ENCODE measurements at places on chromosomes 11 and 22.

DNA sequence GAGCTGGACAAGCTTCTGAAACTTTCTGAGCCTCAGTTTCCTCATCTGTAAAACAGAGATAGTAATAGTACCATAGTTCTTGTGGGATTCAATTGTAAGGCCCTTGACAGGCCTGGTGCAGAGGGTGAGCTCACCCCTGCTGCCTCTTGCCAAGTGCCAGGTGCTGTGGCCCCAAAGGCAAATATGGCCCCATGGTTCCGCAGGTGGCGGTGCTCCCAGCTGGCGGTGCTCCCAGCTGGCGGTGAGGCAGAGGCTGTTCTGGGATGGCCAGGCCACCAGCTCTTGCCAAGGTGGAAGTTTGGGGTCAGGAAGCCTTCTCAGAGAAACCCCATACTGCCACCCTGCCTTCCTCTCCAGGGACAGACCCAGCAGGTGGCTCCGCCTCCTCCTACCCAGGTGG lies 8.8 kb downstream of the NPTXR start:
- DNase-seq: no peak

DNA sequence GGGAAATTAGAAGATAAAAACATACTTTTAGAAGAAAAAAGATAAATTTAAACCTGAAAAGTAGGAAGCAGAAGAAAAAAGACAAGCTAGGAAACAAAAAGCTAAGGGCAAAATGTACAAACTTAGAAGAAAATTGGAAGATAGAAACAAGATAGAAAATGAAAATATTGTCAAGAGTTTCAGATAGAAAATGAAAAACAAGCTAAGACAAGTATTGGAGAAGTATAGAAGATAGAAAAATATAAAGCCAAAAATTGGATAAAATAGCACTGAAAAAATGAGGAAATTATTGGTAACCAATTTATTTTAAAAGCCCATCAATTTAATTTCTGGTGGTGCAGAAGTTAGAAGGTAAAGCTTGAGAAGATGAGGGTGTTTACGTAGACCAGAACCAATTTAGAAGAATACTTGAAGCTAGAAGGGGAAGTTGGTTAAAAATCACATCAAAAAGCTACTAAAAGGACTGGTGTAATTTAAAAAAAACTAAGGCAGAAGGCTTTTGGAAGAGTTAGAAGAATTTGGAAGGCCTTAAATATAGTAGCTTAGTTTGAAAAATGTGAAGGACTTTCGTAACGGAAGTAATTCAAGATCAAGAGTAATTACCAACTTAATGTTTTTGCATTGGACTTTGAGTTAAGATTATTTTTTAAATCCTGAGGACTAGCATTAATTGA lies 1.0 kb downstream of the MALAT1 start:
- DNase-seq: peak; percentile 49

GRCh38 chr22:36811094-36811800 lies 5.6 kb downstream of the PVALB start:
- no peak for DNase-seq

GRCh38 chr22:46113910-46114517 lies 36.3 kb upstream of the PPARA start:
- no peak for DNase-seq

- DNase-seq: peak; percentile 8
Observed at GRCh38 chr22:49577168-49578060, 250.3 kb downstream of the BRD1 start.

DNA sequence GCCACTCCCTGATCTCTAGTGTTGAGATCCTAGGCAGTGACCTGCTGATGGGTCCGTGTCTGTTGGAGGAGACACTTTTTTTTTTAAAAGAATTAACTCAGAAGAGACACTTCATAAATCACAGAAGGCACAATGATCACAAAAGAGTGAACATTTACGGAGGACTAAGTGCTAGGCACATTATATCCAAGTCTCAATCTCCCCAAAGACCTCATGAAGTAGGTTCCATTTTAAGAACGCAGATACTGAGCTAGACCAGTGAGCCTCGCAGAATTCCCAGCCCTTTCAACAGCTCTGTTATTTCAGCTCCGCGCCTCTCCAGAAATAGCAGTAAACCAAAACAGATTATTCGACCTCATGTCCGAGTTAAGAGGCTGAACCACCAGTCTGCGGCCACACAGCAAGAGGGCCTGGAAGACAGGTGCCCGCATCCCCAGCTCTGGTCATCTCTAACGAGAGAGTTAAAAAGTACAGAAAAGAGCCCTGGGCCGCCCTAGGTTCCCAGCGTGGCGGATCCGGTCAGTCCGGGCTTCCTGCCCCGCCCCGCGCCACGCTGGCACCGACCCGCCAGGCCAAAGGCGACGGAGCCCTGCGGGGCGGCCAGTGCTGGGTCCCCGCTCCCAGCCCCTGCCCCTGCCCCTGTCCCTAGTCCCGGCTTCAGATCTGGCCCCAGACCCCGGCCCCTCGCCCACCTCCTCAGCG lies 612 bp downstream of the XBP1 start:
- DNase-seq: no peak

GRCh38 chr11:61666684-61667297 lies 13.4 kb upstream of the DAGLA start:
- no peak for DNase-seq

GRCh38 chr11:70928854-70929598 lies 323.4 kb downstream of the SHANK2 start:
- no peak for DNase-seq

- no peak for DNase-seq
Observed at GRCh38 chr11:66728693-66729385, at the start of gene SPTBN2. TSS of gene SPTBN2 (minus strand) at chr11:66729216. CDS start at chr11:66721240, 7,976 bp downstream.

DNA sequence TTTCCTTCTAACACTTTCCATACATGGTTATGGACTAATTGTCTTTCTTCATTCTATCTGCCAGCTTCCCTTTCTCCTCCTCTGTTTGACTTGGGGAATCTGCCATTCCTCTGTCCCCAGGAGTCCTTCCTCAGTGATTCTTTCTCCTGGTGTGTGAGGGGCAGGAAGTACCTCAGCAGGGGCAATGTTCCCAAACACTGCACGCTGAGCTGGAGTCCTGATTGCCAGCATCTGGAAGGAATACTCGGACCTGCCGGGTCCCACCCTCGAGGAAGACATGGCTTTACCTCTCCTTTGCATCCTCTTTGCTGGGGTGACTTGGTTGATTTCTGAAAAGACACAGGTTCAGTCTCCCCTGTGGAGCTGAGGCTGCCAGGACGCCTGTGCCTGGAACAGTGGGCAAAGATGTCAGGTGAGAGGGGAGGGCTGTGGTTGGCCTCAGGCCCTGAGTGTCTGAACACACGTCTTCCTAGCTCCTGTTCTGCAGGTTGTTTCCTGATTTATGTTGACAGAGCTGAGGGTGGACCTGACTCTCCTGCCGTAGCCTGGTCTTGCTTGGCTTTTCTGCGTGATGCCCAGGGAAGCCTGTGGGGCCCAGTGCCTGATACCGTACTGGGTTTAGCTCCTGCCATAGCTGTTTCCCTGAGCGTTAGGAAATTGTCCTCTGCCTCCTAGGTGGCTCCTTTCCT lies 4.3 kb downstream of the COX8A start:
- no peak for DNase-seq

DNA sequence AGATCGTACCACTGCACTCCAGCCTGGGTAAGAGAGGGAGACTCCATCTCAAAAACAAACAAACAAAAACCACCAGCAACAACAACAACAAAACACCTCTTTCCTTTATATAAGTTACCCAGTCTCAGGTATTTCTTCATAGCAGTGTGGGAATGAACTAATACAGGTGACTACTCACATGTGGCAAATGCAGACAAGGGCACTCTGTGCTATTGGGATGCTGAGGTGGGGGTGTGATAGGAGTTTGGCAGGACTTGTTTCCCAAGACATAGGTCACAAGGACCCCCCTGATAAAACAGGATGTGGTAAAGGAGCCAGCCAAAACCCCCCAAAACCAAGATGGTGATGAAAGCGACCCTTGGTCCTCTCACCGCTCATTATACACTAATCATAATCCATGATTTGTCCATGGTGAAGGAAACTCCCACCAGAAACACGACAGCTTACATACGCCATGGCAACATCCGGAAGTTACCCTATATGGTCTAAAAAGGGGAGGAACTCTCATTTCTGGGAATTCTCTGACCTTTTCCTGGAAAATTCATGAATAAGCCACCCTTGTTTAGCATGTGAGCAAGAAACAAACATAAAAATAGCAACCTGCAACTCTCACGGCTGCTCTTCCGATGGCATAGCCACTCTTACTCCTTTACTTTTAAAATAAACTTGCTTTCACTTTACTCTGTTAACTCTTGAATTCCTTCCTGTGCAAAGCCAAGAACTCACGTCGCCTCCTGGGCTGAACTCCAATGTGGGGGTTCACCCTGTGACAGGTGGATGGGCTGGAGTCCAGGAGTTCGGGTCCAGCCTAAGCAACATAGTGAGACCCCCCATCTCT lies 18.8 kb upstream of the INCENP start:
- peak; percentile 78 for DNase-seq

- no peak for DNase-seq
Observed at GRCh38 chr11:74159642-74160041, 11.2 kb downstream of the C2CD3 start.
